ENCODE measurements at places on chromosomes 2 and 18. TPM values are rescaled to one million over a fixed set of nuclear protein-coding genes. Genes with fewer than 3 reads are reported as not detected.

ALLC gene
- not detected for total RNA-seq

LPIN2 gene
- 16.7 TPM for total RNA-seq

SP110 gene
- 3.0 TPM for total RNA-seq

RBM45 gene
- 11.6 TPM for total RNA-seq

TMEM37 gene
- total RNA-seq, result 0.67 TPM

GAL3ST2 gene
- total RNA-seq, result not detected

CHRNA1 gene
- 371 TPM for total RNA-seq

FOXD4L1 gene
- total RNA-seq, result 1.0 TPM

GRP gene
- total RNA-seq, result 0.22 TPM

CGREF1 gene
- total RNA-seq, result not detected

SCN9A gene
- total RNA-seq, result 4.7 TPM

VWA3B gene
- not detected for total RNA-seq

G6PC2 gene
- not detected for total RNA-seq

PIEZO2 gene
- 0.32 TPM for total RNA-seq

DNA sequence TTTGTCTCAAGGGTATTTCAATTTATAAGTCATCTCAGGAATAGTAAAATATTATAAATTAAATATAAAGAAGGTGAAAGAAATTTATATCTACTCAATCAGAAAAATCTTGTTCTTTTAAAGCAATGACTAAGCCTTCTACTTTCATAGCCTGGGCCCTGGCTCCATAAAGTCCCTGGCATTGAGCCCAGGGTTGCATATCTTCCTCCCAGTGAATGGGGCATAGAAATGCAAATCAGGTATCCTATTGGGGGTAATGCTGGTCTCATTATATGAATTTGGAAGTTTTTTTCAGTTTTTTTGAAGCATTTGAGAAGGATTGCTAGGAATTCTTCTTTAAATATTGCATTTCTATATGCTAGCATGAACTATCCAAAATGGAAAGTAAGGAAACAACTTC is 73.9 kb upstream of the MC2R start:
- DNase-seq, result no peak
- H3K4me3 ChIP-seq, result no peak overlapping the region
- H3K27me3 ChIP-seq, result no peaks in the 10 kb centered on the region
- H3K36me3 ChIP-seq, result no peaks in the 10 kb centered on the region
- H3K27ac ChIP-seq, result no peak overlapping the region

DNA sequence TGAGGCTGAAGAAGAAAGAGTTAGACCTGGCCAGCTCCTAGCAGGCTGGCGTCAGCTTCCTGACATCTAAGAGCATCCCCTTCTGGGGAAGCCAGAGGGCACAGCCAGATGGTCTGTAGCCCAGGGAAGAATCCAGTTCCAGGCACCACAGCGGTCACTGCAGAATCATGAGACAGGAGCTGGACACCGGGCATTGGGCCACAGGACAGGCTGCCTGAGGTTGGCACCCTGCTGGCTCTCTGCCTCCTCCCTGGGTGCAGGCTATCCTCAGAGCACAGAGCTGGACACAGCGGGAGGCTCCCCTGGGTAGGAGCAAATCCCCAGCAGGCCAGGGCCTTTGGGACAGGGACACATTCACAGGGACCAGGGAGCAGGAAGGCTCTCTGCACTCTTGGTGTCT is 19.8 kb upstream of the ATOH8 start:
- H3K4me3 ChIP-seq, result no peak overlapping the region
- peaks cover 46% of the 10 kb centered on the region for H3K4me1 ChIP-seq
- H3K27ac ChIP-seq, result peak overlapping the region; percentile 77
- H3K36me3 ChIP-seq, result no peaks in the 10 kb centered on the region

DNA sequence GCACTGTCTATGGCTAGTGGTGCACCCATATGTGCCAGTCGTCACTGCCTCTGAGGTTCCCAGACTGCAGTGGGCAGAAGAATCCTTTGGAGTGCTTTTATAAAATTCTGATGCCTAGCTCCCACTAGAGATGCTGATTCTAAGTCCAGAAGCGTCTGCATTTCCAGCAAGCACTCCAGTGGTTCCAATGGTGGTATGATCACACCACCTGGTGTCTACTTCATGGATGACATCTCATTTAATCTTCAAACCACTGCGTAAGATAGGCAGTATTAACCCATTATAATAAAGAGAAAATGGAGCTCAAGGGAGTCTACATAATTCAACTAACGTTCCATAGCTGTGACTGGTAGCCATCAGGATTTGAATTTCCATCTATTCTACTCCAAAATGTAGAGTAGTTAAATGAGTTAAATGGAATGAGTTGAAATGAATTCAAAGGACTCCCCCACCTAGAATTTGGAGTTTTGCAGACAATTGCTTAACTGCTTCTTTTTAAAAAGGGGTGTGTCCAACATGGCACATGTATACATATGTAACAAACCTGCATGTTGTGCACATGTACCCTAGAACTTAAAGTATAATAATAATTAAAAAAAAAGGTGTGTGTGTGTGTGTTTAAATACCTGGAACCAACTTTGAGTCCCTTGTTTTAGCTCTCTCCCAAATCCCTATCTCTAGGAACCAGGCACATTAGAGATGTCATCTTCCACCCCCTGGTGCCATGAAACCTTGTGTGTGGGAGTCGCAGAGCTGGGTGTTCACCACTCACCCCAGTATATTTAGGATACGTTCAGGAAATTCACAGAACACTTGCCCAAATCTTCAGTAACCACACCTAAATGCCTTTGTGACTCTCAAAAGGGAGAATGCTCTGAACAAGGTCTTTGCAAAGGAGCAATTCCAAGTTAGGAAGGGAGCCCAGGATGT is 14.1 kb downstream of the LAMA3 start:
- DNase-seq, result no peak
- H3K36me3 ChIP-seq, result no peaks in the 10 kb centered on the region
- H3K27me3 ChIP-seq, result no peaks in the 10 kb centered on the region
- H3K4me1 ChIP-seq, result no peaks in the 10 kb centered on the region
- no peak overlapping the region for H3K4me3 ChIP-seq

GRCh38 chr2:59233920-59234319 is 992.8 kb upstream of the FANCL start:
- H3K4me3 ChIP-seq, result no peak overlapping the region
- no peaks in the 10 kb centered on the region for H3K36me3 ChIP-seq
- no peak overlapping the region for H3K27ac ChIP-seq
- H3K27me3 ChIP-seq, result 0 out of 2 replicates have a peak, but pooled peaks cover 2% of the 10 kb centered on the region
- DNase-seq, result no peak

- no peak overlapping the region for H3K4me3 ChIP-seq
- H3K4me1 ChIP-seq, result no peaks in the 10 kb centered on the region
- DNase-seq, result no peak
- H3K27me3 ChIP-seq, result no peaks in the 10 kb centered on the region
- no peaks in the 10 kb centered on the region for H3K36me3 ChIP-seq
- H3K27ac ChIP-seq, result no peak overlapping the region
Measured at GRCh38 chr18:43919551-43919950, 642.3 kb upstream of the SYT4 start.

- no peak overlapping the region for H3K27ac ChIP-seq
- H3K36me3 ChIP-seq, result no peaks in the 10 kb centered on the region
- H3K4me1 ChIP-seq, result peaks cover 3% of the 10 kb centered on the region
- no peak overlapping the region for H3K4me3 ChIP-seq
- H3K27me3 ChIP-seq, result no peaks in the 10 kb centered on the region
Measured at GRCh38 chr18:8948471-8949149, 153.9 kb upstream of the NDUFV2 start.

DNA sequence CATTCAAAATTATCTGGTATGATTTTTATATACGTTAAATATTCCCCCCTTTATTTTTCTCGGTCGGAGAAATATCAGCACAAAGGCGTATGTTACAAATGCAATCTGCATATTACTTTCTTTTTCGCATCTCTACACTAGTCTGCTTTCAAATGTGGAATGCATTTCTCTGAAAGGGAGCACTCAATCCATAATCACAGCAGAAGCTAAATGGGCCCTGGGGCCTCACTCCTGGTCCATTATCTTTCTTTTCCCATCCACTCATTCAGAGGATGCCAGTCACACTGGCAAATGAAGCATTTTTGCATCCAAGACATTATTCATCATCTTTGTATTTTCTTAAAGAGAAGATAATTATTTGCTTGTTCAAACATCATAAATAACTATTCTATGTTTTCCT is 295.2 kb upstream of the LRP1B start:
- H3K36me3 ChIP-seq, result no peaks in the 10 kb centered on the region
- H3K4me1 ChIP-seq, result no peaks in the 10 kb centered on the region
- no peak overlapping the region for H3K4me3 ChIP-seq
- no peak for DNase-seq

DNA sequence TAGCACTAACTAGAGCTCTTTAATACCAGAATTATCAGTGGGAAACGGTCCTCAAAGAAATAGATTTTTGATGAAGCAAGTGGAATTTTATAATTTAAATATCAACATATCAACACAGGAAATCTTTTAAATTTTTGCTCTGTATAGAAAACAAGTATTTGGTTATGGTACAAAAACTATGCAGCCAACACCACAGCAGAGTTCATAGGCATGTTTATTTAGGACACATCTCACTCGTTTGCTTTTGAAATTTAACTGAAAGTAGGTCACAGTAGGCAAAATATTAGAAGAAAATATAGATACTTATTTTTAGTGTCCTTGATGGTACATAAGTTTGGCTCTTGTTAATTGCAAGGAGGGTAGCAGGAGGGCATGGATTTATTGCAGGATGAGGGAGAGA is 34.3 kb upstream of the TANC1 start:
- no peak overlapping the region for H3K27ac ChIP-seq
- H3K4me1 ChIP-seq, result peaks cover 5% of the 10 kb centered on the region
- no peak for DNase-seq
- no peaks in the 10 kb centered on the region for H3K27me3 ChIP-seq
- no peak overlapping the region for H3K4me3 ChIP-seq

DNA sequence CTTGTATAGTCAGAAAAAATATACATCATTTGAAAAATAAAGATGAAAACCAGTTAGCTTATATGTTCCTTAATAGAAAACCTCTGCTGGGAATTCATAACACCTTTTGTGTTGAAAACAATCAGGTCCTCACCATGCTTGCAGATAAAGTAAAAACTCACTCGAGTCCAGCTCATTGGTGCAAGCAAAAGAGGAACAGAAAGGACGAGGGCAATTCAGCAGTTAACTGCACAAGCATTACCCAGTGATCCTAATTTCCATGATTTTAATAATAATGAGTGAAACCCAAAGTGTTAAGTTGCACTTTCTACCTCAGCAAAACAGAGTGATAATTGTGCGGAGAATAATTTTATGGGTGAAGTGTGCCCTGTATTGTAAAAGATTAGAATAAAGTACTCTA is 839.9 kb downstream of the BCL11A start:
- no peaks in the 10 kb centered on the region for H3K4me1 ChIP-seq
- no peaks in the 10 kb centered on the region for H3K36me3 ChIP-seq
- no peak overlapping the region for H3K4me3 ChIP-seq
- no peak for DNase-seq
- H3K27me3 ChIP-seq, result no peaks in the 10 kb centered on the region
- no peak overlapping the region for H3K27ac ChIP-seq

DNA sequence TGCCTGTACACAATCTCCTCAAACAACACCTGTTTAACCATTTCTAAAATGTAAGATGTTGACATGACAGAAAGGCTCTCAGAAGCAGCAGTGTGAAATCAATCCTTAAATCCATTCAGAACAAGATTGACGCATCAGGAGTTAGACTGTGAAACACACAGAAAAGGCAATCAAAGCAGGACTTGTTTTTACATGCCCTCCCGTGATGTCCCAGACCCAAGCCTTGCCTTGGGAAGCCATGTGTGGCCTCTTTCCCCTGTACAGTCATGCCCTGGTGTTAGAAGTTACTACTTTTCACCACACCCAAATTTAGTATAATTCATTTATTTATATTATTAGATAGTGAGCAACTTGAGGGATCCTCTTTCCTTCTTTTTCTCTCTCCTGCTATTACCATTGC is 115.7 kb downstream of the NCKAP5 start:
- DNase-seq, result no peak
- H3K27ac ChIP-seq, result no peak overlapping the region
- H3K4me1 ChIP-seq, result no peaks in the 10 kb centered on the region
- H3K27me3 ChIP-seq, result no peaks in the 10 kb centered on the region
- H3K36me3 ChIP-seq, result no peaks in the 10 kb centered on the region
- H3K4me3 ChIP-seq, result no peak overlapping the region

- peaks cover 79% of the 10 kb centered on the region for H3K36me3 ChIP-seq
- H3K27ac ChIP-seq, result no peak overlapping the region
- H3K4me1 ChIP-seq, result peaks cover 21% of the 10 kb centered on the region
- DNase-seq, result no peak
- no peaks in the 10 kb centered on the region for H3K27me3 ChIP-seq
Measured at GRCh38 chr2:233850745-233851144, 3.6 kb downstream of the HJURP start.

DNA sequence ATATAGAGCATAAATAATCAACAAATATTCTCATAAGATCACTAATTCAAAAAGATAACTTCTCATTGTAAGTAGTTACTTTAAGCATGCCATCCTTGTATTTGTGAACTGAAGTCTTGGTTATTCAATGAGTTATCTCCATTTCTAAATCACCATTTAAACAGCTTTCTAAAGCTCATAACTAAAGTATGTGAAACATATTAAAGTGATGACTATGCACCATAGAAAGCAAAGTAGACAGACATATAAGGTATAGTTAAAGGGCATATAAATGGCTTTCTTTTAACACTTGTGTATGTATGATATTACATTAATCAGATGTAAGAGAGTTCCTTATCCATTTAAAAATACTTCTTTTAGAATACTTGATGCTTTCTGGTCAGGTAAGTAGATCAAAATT is 83.5 kb downstream of the IKZF2 start:
- DNase-seq, result no peak
- H3K4me1 ChIP-seq, result no peaks in the 10 kb centered on the region
- no peak overlapping the region for H3K4me3 ChIP-seq
- no peaks in the 10 kb centered on the region for H3K36me3 ChIP-seq
- H3K27me3 ChIP-seq, result no peaks in the 10 kb centered on the region

- no peaks in the 10 kb centered on the region for H3K4me1 ChIP-seq
- no peak overlapping the region for H3K27ac ChIP-seq
- no peak for DNase-seq
- H3K27me3 ChIP-seq, result peaks cover 16% of the 10 kb centered on the region
Measured at GRCh38 chr2:239898292-239898925, 126.7 kb downstream of the NDUFA10 start.

All from SJCRH30 (cell line).